CD4-positive, alpha-beta T cell treated with Interleukin-4 for 4 hours (primary cell): ENCODE measurements at places on chromosomes 5 and 9.

DNA sequence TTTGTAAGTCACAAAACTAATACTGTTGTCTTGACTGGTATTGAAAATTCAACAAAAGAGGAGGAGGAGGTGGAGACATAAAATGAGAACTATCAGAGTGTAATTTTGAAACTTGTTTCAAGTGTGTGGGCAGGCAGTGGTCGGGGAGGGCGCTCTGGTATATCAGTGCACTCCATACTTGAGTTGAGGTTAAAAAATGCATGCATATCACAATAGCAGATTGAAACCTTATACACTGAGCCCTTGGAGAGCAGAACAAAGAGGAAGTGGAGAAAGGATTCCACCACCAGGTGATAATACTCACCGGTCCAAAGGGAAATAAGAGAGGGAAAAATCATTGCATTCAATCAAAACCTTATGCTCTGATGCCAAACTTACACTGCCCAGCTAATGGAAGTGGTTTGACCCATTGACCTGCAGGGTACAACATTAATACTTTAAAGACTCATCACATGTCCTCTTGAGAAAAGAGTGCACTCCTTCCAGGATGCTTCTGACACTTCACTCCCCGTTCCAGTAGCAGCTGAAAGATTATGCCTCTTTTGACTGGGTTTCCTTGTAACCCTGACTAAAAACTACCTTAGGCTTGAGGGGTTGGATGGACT lies 79.5 kb upstream of the FAM169A start:
- no peak for DNase-seq

- DNase-seq, result no peak
Observed at GRCh38 chr9:91795598-91796241, 154.3 kb downstream of the ROR2 start.

DNA sequence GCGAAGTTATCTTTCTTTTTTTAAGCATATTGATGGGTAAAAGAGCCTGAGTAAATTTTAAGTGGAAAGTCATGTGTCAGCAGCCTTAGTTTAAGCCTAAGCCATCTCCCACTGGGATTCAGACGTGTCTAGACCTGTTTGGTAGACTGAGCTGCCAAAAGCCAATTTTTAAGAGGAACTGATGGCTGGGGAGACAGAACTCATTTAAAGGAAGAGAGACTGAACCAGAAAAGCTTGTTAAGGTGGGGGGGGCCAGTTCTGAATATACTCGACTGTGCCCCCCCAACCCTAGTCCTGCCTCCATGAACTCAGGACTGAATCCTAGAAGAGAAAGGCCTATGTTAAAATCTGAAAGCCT lies 58.3 kb upstream of the PLPP1 start:
- DNase-seq, result no peak

DNA sequence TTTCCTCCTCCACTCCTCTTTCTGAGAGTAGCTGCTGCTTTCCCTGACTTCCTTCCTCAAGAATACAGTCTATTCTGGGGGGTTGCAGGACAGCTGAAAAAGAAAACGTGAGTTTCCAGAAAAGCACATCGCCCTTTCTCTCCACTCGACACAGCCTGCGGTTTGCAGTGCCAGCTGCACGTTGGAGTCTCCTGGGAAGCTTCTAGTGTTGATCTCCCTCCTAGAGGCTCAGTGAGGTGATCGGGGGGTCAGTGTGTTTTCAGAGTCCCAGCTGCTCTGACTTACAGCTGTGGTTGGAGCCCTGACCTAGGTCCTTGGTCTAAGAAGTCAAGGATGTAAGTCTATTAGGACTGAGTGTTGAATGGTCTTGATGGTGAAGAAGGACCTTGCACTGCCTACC lies 25.0 kb upstream of the SUSD3 start:
- DNase-seq, result no peak

- no peak for DNase-seq
Observed at GRCh38 chr5:1330847-1331831, 13.8 kb downstream of the CLPTM1L start.

- no peak for DNase-seq
Observed at GRCh38 chr9:69759021-69759420, 790 bp downstream of the PTAR1 start.

- no peak for DNase-seq
Observed at GRCh38 chr9:110337727-110338126, at the start of gene TXNDC8. TXNDC8 (minus strand) TSS chr9:110337863.

- no peak for DNase-seq
Observed at GRCh38 chr9:6969805-6970204, 212.0 kb downstream of the KDM4C start.

DNA sequence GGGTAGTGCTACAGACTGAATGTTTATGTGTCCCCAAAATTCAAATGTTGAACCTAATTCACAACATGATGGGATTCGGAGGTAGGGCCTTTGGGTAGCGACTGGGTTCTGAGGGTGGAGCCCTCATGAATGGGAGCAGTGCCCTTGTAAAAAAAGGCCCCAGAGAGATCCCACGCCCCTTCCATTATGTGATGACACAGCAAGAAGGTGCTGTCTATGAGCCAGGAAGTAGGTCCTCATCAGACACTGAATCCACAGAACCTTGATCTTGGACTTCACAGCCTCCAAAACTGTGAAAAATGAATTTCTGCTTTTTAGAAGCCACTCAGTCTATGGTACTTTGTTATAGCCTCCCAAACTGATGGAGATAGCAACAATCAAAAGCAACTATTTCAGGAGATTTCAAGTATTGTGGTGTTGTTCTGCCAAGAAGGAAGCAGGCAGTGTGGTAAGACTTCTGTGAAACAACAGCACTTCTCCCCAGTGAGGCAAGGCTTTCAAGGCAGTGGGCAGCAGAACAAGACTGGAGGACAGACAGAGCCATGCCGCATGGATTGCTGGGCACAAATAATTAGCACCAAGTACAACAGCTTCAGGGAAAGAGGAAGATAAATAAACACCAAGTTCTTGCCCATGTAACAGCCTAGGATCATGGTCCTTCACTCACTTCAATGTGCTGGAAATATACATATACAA lies 76.1 kb downstream of the OR2K2 start:
- DNase-seq, result no peak

DNA sequence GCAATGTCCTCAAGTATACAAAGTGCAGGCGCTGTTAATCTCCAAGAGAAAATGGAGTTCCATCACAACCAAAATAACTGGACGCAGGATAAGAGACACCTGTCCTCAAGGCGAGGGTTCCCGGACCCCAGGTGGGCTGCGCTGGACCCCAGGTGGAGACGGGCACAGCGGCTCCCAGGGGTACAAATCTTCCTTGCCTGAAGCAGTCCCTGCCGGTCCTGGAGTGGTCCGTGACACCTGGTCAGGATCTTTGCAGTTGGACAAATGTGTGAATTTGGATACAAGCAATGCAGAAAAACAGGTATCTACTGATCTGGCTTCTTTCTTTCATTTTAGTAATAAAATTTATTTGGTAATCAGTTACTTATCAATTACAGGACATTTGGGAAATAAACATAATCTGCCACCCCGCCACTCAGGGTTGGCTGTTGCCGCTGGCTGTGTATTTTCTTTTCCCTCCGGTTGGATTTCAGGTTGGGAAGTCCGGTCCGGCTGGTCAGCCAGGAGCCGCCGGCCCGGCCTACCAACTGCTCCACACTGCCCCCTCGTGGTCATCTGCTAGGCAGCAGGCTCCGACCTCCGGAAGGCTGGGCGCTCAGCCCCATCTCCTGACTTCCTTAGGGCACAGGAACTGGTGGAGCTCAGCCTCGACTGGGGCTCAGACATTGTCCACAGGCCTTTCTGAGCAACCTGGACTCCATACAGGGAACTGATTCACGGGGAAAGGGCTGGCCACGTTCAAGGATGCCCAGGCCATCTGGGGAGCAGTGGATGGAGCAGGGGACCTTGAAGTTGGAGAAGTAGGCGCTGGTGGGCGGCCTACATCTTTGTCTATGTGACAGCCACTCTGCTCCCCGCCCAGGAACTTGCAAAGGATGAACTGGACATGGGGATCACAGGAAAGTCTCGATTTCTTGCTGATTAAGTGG lies 43.4 kb downstream of the NXNL2 start:
- DNase-seq, result peak; percentile 20

DNA sequence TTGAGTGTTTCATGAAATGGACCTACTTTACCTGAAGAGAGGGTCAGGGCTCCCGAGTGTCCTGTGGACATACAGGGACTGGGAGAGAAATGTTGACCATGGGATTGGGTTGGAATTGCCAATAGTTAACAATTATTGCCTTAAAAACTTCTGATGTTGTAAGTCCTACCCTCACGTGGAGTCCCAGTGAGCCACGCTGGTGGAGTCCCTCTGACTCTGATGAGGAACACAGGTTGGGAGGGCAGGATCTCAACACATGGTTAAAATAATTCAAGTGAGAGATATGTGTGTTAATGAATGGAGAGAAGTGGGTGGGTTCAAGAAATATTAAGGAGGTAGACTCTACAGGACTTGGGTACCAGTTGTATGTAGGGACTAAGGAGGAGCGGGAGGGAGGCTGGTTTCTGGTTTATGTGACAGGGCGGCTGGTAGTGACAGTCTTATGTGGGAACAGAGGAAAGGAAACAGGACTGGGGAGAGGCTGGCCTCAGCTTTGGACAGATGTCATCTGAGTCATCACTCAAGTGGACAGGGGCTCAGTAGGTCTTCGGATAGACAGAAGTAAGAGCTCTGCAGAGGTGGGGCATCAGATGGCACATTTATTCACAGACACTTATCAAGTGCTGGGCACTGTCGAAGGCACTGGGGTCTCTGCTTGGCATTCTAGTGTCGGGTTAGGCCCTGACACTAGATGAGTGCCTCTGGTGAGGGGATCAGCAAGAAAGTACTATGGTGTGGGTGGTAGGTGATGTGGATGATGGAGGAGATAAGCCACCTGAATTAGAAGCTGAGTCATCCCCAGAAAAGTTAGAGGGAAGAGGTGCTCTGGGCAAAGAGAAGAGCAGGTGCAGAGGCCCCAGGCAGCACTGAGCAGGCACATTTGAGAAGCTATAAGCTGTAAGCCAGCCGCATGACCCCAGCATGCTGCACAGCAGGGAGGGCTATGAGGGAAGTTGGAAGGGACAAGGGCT lies 27.2 kb downstream of the MAML1 start:
- peak; percentile 29 for DNase-seq

GRCh38 chr5:158563760-158564390 lies 535.8 kb downstream of the EBF1 start:
- no peak for DNase-seq

DNA sequence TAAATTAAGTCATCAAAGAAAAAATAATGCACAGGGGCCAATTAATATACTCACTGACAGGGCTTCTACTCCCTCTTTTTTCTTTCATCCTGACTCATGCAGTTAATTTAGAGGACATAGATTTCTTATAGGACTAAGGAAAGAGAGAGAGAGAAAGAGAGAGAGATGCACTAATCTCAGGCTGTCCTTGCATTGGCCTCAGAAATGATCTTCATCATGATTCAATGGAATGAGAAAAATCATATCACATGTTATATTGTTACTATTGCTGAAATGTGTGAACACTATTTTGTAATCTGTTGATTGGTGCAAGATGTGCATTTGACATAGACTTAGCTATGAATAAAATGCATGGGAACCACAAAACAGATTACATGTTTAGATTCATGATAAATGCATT lies 608.3 kb upstream of the NUDT12 start:
- DNase-seq, result no peak

DNA sequence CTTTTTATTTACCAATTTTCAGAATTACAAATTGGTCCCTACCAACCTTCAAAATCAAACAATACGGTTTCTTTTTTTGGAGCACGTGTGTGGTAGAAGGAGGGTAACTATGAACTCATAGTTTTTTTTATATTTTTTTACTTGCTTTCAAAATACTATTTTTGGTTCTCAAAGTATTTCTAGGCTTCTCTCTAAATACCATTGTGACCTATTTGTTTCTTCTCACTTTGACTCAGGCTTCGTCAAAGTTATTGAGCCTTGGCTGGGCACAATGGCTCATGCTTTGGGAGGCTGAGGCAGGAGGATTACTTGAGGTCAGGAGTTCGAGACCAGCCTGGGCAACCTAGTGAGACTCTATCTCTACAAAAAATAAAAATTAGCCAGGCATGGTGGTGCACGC lies 11.6 kb upstream of the KIF27 start:
- DNase-seq, result no peak

DNA sequence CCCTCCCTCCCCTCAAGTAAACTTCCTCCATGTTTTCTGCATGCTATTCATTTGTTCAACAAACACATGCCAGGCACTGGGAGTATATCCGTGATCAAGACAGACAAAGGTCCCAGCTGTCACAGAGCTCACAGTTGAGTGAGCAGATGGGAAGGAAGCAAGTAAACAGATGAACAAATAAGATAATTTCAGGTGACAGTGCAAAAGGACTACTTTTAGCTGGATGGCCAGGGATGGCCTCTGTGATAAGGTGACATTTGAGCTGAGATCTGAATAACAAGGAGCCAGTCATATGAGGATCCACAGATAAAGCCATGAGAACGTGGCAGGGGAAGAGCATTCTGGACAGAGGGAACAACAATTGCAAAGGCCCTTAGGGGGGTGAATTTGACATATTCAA lies 121.7 kb upstream of the RAD23B start:
- DNase-seq, result no peak

DNA sequence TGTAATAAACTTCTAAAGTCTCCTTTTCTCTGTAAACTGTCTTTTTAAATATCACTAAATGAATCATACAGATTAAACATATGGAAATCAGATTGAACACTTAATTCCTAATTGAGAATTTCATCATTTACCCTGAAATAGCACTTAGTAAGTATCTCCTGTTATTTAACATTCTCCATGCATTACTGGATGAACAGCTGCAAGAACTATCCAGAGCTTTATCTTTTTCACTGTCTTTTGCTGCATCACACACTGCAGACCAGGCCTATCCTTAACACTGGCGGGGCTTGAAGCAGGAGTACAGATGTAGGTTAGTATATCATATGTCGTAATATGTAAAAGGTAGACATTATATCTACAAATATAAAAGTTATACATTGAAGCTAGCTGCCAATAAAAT lies 108.7 kb upstream of the EFNA5 start:
- DNase-seq, result no peak
